Fibroblast of lung (primary cell): ENCODE measurements at places on chromosomes 5 and 9. TPM values are rescaled to one million over a fixed set of nuclear protein-coding genes. Genes with fewer than 3 reads are reported as not detected.
A peak's percentile ranks its signal among the peaks of the same experiment; 100 is the strongest.

GRCh38 chr5:37825334-37825915, 14.4 kb downstream of the GDNF start:
- DNase-seq, result no peak

DNA sequence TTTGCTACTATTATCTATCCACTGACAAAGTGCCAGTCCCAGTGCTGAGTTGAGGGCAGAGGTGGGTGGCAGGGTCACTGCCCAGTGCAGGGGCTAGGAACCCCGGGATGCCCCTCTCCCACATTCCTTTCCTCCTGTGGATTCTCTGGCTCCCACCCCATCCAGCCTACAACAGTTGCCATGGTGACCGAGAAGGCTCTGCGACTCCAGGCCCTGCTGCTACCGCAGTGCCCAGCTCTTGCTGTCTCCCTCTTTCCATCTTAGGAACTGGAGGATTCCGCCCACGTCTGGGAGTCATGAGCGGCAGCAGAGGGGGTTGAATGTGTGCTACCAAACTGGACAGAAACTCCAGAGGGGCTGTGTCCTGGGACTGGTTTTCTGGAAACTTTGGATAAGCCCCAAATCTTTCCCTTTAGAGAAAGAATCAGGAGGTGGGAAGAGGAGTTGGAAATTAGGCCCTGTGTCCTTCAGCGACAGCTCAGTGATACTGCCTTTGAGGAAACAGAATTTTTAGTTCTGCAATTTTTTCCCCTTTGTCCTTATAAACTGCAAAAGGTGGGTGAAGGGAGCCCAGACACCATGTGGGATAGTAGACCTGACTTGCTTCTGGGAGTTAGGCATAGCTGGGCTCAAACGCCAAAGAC, 20.7 kb upstream of the C5orf47 start:
- DNase-seq, result no peak

DNA sequence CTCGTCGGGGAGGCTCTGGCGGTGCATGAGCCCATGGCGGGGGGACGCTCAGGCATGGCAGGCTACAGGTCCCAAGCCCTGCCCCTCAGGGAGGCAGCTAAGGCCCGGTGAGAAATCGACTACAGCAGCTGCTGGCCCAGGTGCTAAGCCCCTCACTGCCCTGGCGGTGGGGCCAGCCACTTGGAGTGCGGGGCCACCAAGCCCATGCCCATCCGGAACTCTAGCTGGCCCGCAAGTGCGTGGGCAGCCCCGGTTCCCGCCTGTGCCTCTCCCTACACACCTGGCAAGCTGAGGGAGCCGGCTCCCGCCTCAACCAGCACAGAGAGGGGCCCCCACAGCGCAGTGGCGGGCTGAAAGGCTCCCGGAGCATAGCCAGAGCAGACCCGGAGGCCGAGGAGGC, 1896.9 kb upstream of the CDH6 start:
- DNase-seq, result no peak

GRCh38 chr5:147483188-147483790, 26.6 kb downstream of the DPYSL3 start:
- no peak for DNase-seq

- peak; percentile 94 for DNase-seq
Observed at GRCh38 chr9:76180541-76180940, 213.7 kb downstream of the RFK start.

The PCDHGA7 gene
- 2.7 and 3.0 TPM in 2 replicates for polyA plus RNA-seq

DNA sequence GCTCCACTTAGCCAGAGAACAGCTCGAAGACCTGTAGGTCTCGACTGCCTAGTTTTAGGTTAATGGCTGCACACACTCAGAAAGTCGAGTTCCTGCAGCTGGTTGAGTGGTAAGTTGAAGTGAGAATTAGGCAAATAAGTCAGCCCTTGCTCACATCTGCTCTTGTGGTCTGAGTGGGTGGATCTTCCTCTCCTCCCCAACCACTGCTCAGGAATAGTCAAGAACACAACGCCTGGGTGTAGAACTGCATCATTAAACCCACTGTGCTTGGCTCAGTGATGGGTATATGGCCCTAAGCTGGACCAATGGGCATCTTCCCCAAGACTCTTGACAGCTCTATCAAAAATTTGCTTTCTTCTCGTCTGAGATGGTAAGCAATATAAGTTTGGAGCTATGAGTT, 20.9 kb upstream of the ADAM19 start:
- no peak for DNase-seq

GRCh38 chr5:135492319-135492626, 40.1 kb upstream of the TIFAB start:
- DNase-seq, result no peak

DNA sequence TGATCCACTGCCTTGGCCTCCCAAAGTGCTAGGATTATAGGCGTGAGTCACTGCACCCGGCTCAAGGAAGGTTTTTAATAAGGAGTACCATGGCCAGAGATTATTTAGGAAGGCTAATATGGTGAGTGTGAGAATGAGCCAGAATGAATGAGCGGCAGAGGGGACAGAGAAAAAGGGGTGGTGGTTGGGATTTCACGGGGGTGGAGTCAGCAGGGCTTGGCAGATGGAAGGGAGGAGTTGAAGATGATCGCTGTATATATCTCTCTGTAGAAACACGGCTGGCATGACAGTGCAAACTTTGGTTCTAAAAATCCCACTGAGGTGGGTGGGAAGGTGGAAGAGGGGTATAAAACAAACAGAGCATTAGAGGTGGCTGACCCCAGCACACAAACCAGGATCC, 176.7 kb upstream of the TBC1D2 start:
- no peak for DNase-seq

DNA sequence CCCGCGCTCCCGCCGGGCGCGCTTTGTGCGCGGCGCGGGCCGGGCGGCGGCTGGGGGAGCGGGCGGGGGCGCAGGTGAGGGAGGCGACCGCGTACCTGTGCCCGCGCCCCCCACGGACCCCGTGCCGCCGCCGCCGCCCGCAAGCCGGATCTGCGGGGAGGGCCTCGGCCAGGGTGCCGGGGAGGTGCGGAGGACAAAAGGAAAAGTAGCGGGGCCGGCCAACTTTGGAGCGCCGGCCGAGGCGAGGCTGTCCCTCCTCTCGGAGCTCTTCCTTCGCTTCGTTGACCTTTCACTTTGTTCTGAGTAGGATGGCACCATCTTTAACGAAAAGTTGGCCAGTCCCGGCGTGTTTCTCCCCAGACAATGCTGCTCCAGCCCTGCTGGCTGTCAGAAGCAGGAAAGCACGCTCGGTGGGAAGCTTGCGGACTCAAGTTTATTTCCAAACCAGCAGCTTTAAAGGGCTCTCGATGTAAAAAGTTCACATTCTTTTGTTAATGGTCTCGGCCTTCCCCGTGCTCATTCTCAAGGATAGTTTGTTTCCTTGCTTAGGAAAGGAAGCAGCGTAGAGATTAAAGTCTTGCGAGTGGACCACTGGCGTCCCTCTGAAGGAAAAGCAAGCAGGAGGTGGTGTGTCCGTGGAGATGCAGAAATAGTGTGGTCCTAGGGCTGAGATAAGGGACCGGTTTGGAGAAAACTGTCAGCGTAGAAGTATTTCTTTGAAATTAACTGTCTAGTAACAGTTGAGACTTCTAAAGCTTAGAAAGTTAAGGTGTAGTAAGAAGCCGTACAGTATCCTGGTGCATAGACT, 639 bp downstream of the EHMT1 start:
- peak; percentile 45 for DNase-seq

GRCh38 chr5:134048864-134049263, 44.1 kb upstream of the VDAC1 start:
- no peak for DNase-seq

The ARHGEF28 gene
- polyA plus RNA-seq, result 2.3 and 3.5 TPM in 2 replicates

GRCh38 chr5:159620853-159621540, 290.7 kb upstream of the IL12B start:
- no peak for DNase-seq

- no peak for DNase-seq
Observed at GRCh38 chr5:135690466-135690865, 111.7 kb upstream of the CXCL14 start.

- no peak for DNase-seq
Observed at GRCh38 chr9:137057545-137057944, 3.7 kb upstream of the ENTPD2 start.

- no peak for DNase-seq
Observed at GRCh38 chr9:80932181-80932580, 757.2 kb downstream of the TLE1 start.

The SLC1A1 gene
- 5.5 and 64.1 TPM in 2 replicates for polyA plus RNA-seq

DNA sequence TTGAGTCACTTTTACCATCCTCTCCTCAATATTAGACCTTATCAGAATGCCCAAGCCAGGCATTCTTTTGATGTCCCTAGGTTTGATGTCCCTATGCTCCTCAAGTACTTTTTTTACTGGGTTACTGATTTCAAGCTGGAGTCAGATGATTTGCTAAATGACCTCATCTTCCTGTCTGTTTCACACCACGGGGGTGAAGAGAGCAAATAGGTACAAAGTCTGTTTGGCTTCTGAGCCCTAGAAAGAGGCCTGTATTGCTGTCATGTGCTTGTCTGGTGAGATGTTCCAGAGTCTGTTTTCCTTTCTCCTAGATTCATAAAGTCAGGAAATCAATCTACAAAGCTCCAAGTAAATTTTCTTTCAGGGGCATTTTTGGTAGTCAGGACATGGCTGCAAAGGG, 12.7 kb upstream of the DAB2 start:
- no peak for DNase-seq

DNA sequence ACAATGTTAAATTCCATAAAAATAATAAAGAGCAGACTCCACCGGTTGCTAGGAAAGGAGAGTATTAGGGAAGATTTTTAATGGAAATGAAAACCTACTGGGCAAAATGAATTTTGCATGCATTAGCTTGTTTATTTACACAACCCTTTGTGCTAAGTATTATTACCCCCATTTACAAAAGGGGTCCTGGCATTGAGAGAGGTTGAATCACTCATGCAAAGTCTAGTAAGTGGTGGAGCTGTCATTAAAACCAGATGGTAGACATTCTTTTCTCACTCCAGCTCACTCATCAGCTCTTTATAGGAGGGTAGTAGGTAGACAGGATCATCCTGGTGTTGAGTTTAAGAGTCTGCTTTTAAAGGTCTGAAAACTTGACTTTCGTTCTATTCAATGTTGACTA, 395.1 kb downstream of the PLK2 start:
- peak; percentile 76 for DNase-seq

The EFCAB9 gene
- not detected in 2 replicates for polyA plus RNA-seq

DNA sequence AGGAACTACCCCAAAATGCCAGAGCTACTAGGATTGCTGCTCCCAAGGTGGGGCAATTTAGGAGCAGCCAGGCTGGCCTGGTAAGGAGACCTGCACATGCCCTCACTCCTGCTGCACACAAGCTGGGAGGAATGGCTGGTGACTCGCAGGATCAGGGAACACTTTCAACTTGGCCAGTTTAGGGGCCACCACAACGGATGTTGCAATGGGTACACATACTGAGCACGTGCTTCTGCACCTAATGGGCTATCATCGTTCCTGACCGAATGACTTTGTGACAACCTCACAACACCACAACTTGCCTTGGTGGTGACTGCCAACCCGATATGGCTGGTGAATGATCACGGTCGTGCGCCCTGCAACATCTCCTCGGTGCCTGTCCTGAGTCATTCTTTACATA, 172.0 kb downstream of the ROR2 start:
- peak; percentile 42 for DNase-seq

The DAPK1 gene
- 1.1 and 5.1 TPM in 2 replicates for polyA plus RNA-seq

GRCh38 chr5:171369898-171370297, 17.8 kb upstream of the NPM1 start:
- no peak for DNase-seq

The FOXD4L6 gene
- polyA plus RNA-seq, result not detected in 2 replicates

The SLC6A18 gene
- not detected in 2 replicates for polyA plus RNA-seq

DNA sequence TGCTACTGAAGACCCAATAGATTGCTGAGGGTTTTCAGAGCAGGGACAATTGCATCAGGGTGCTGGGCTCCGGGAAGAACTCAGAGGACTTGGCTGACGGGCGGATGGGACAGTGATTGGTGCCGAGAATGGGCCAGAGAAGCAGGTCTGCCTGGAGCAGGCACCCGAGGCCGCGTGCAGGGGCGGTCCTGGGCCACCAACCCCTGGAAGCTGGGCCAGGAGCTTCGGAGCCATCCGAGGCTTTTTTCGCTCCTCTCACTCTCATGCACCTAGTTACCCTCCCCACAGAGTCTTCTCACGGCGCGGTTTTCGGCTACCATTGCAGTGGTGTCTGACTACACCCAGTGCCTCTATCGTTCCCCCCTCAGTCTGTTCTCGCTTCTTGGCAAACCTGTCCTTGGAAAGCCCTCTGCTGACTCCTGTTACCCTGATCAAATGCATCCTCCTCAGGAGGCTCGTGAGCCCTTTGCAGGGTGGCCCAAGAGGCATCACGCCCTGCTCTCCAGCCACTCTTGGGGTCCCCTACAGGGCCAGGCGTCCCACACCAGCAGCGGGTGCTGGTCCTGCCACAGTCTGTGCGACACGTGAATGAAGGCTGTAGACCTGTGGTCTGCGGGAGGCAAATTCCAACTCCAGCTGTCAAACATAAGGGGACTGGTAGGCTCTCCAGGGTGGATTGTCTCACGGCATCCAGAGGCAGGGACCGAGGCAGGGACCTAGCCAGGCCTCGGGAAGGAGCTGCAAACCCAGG, 1.2 kb upstream of the CLPTM1L start:
- no peak for DNase-seq

DNA sequence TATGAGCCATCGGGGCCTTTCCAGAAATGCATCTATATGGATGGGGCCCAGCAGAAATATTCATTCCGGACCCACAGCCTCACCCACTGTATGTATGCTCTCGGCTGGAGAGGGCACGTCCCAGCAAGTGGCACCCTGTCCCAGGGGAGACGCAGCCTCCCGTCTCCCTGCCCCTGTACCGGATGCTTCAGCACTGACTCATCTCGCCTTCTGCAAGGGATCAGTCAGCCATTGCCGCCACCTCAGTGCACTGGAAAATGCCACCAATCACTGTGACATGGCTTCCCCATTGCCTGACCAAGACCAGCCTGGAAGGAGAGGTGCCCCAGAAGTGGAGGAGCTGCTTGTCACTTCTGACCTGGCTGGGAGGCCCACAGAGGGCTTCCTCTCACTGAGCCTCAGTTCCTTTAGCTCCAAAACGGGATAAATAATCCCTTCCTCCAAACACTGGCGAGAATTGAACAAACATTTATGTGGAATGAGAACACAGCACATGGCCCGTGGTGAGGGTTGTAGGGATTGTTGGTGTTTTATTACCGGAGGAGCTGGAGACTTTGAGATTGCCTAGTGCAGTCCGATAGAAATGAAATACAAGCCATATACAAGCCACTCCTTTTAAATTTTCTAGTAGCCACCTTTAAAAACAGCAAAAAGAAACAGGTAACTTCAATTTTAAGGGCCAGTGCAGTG, 43.9 kb upstream of the ORM1 start:
- peak; percentile 45 for DNase-seq

The NEURL1B gene
- polyA plus RNA-seq, result 5.0 and 5.5 TPM in 2 replicates

The SPINK6 gene
- not detected in 2 replicates for polyA plus RNA-seq

DNA sequence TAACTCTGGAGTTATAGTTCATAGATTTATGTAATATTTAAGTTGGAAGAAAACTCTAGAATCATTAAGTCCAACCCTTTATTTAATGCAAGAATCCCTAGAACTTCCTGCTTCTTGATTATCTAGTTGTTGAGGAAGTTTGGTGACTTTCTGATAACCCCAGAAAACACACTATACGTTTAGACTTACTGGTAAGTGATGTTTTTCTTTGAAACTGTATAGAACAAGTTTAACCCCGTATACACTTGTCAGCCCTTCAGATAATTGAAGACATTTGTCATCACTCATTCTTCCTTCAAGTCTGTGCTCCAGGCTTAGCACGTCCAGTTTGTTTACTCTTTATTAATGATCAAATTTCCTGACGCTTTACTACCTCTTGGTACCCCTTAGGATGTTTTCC, 9.0 kb downstream of the NDUFS4 start:
- no peak for DNase-seq
